ENCODE measurements at places on chromosomes 4 and X.

- peak; percentile 55 for DNase-seq
These were observed 73.8 kb upstream of the FREM3 start for GRCh38 chr4:143773998-143774895.

DNA sequence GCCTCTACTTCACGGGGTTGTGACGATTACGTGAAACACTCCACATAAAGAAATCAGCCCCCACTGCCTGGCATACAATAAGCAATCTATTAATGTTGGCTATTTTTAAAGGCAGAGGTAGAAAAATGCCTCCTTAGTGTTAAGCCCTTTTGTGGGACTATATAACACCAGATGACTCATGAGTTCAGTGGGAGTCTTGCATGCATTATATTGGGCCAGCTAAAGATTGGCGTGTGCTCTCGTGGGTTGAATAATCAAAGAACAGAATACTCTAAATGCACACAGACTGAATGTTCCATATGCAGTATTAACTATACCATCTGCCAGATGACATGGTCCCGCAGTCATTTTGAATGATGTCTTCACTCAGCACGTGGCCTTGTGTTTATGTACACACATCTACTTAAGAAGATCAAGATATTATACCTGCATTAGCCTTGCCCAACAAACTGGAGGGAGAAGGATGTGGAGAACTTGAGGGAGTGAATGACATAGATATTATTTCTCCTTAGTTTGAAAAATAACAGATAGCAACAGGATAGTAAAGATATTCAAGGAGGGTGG, 85.0 kb upstream of the MYOZ2 start:
- no peak for DNase-seq

GRCh38 chr4:143381189-143382118, 44.8 kb downstream of the GAB1 start:
- DNase-seq: peak; percentile 51

GRCh38 chrX:2487366-2487765, 13.4 kb downstream of the DHRSX start:
- no peak for DNase-seq

DNA sequence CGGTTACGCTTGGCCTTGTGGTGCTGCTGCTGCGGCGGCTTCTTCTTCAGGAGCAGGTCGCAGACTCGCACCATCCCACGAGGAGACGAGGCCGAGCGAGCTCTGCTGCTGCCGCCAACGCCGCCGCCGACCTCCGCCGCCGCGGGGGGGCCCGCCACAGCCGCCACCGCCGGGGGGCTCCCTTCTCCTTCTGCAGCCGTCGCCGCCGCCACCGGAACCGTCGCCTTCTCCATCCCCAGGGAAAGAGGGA, 237 bp downstream of the ANKRD17 start:
- peak; percentile 39 for DNase-seq

Data from NCI-H2081 (cell line).